Lower lobe of right lung (tissue), 2 donors: ENCODE measurements at places on chromosomes 16 and 17. TPM values are rescaled to one million over a fixed set of nuclear protein-coding genes. Genes with fewer than 3 reads are reported as not detected.

The RPS6KB1 gene
- 29.0 TPM for total RNA-seq

The KRTAP1-3 gene
- total RNA-seq: not detected

The ABCC3 gene
- 41.7 TPM for total RNA-seq

The MYH1 gene
- not detected for total RNA-seq

The LRRC3C gene
- not detected for total RNA-seq

The ATP2A1 gene
- 0.38 TPM for total RNA-seq

The KRTAP16-1 gene
- total RNA-seq: not detected
